ENCODE measurements at places on chromosomes 6 and 20.
A peak's percentile ranks its signal among the peaks of the same experiment; 100 is the strongest.

- DNase-seq = no peak
Observed at GRCh38 chr20:62321975-62322374, 19.2 kb downstream of the ADRM1 start.

GRCh38 chr6:19749722-19750121 is 87.4 kb upstream of the ID4 start:
- DNase-seq = no peak

- DNase-seq = no peak
Observed at GRCh38 chr6:110933912-110934311, 24.6 kb upstream of the GTF3C6 start.

DNA sequence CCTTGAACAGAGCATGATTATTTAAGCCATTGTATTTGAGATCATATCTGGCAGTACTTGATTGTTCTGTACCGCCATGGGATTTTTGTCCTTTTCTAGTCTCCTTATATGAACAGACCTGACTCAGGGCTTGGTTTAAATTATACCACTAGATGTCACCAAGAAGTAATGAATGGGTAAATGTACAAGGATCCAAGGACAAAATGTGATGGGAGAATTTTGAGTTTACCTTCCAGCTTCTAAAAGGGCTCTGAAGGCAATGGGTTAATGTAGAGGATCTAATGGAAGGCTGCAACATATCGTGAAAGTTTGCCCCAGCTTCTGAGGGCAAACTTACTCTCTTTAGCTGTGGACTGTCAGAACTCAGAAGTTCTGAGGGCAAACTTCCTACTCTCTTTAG is 12.0 kb downstream of the RNF8 start:
- peak; percentile 32 for DNase-seq

DNA sequence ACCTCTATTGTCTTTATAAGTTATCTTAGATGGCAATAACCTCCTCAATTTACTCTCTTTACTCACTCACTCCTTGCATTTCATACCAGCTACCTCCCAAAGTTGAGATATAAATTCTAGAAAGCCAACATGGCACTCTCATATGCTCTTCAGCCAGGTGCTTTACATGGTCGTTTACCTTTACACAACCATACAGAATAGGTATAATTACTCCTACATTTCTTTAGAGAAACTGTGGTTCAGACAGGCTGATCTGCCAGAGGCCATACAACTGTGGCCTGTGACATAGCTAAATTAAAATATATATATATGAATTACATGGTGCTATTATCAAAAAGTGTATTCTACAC is 45.7 kb downstream of the HBS1L start:
- no peak for DNase-seq

- DNase-seq = no peak
Observed at GRCh38 chr6:15472621-15473020, 190.2 kb downstream of the DTNBP1 start.

DNA sequence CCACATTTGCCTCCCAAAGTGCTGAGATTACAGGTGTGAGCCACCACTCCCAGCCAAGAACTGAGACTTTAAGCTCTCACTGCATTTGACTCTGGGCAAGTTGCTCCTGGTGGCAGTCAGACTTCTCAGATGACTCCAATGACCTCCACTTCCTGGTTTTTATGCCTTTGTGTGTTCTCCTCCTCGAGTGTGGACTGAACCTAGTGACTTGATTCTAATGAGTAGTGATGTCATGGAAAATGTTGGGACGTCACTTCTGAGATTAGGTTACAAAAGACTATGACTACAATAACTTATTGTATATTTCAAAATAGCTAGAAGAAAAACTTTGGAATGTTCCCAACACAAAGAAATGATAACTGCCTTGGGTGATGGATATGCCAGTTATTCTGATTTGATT is 12.0 kb downstream of the SPINT3 start:
- DNase-seq = no peak

DNA sequence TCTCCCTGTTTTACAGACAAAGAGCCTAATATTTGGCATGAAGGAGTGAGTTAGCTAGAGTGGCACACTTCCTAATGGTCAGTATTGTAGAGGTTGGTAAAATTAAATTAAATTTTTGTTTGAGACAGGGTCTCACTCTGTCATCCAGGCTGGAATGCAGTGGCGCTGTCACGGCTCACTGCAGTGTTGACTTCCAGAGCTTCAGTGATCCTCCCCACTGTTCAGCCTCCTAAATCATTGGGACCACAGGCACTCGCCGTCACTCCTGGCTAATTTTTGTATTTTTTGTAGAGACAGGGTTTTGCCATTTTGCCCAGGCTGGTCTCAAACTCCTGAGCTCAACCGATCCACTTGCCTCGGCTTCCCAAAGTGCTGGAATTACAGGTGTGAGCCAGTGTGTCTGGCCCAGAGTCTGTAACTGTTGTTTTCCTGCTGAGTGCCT is 70.9 kb downstream of the SCAND1 start:
- no peak for DNase-seq

Data from eye (tissue), 1 donor.